Progenitor cell of endocrine pancreas (in vitro differentiated cells): ENCODE measurements at places on chromosomes 7 and 10.

- H3K4me1 ChIP-seq = no peaks in the 10 kb centered on the region
- H3K27me3 ChIP-seq = no peaks in the 10 kb centered on the region
- H3K4me3 ChIP-seq = no peak overlapping the region
- no peak for DNase-seq
Measured at GRCh38 chr10:79299397-79300241, 47.6 kb upstream of the PPIF start.

DNA sequence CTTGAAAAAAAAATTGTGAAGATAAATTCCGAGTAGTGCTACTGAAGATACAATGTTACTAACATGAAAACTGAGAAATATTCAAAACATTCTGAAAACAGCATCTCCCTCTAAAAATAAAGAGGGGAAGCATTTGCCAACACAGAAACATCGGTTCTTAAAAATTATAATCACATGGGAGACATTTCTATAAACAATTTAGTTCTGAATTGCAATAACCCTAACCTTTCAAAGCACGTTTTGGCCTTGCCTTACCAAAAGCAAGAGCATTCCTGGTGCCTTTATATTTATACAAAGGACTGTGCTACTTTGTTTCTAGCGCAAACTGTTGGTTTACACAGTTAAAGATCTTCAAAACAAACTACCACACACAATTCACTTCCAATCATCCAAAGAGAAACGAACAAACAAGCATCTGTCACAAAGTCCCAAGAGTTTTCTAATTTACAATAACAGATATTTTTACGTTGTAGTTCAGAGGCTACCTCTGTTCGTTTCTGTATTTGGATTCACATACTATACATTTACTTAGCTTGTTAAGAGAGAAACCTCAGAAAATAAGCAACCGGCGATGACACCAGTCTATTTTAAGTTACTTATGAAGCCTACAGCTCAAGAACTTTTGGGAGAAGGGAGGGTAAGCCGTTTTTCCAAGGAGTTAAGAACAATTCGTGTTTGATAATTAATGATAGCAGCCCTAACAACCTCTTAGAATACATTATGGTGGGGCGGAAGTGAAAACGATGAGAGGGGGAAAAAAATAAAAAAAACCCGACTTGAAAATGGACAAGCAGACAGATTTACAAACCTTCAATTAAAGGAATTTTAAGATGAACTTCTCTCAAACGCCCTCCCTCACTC, 1.3 kb downstream of the ABI1 start:
- H3K4me1 ChIP-seq = peaks cover 17% of the 10 kb centered on the region
- peak overlapping the region; percentile 100 for H3K4me3 ChIP-seq
- H3K27me3 ChIP-seq = no peaks in the 10 kb centered on the region

- no peak for DNase-seq
- no peaks in the 10 kb centered on the region for H3K36me3 ChIP-seq
- H3K27ac ChIP-seq = peak overlapping the region; percentile 77
- H3K4me1 ChIP-seq = peaks cover 35% of the 10 kb centered on the region
Measured at GRCh38 chr7:55557666-55558188, 14.6 kb downstream of the VOPP1 start.

DNA sequence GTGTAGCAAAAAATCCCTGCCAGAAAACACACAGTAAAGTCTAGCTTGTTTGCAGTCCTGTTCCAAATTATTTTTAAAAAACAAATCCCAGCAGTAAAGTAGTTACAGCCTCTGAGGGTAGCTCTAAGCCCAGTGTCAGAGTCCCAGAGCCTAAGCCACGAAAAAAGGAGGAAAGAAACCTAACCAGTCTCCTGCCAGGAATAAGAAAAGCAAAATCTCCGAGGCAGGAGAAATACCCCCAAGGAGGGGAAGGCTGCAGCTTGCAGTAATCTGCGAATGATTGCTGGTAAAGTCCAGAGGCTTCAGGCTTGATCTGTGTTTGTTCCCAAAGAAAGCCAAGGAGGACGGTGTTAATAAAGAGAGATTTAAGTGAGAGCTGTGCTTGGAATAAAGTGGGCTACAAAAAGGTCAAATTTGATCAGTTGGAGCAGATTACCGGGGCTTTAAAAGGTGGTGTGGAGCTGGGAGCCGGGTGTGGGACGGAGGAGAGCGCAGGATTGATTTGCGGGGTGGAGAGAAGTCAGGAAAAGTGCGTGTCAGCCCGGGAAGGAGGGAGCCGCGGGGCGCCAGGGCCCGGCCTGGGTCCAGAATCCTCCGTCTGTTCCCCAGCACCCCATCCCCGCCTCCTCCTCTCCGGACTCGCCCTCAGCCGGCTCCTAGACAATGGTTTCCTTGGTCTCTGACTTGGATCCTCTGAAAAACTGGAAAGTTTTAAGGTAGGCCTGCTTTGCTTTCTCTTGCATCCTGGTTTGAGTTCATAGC, 219.4 kb upstream of the CELF2 start:
- peaks cover 68% of the 10 kb centered on the region for H3K27me3 ChIP-seq
- DNase-seq = no peak
- H3K36me3 ChIP-seq = no peaks in the 10 kb centered on the region
- H3K27ac ChIP-seq = no peak overlapping the region

DNA sequence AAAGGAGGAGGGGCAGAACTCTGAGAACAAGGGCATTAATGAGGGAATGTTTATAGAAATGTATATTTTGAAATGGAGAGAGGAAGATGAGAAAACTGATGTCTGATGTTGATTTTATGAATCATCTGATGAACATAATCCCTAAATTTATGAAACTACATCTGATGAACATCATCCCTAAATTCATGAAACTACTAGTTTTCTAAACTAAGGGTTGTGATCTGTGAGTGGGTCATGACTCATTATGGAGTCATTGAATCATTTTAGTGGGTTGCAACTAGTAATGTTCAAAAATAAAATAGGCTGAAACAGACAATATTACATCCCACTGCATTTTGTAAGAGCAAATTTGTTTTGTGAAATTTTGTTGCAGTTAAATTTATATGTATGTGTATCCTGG, 442.6 kb upstream of the TEX47 start:
- DNase-seq = no peak
- H3K27me3 ChIP-seq = peaks cover 46% of the 10 kb centered on the region
- no peaks in the 10 kb centered on the region for H3K4me1 ChIP-seq
- H3K27ac ChIP-seq = no peak overlapping the region
- H3K4me3 ChIP-seq = no peak overlapping the region

DNA sequence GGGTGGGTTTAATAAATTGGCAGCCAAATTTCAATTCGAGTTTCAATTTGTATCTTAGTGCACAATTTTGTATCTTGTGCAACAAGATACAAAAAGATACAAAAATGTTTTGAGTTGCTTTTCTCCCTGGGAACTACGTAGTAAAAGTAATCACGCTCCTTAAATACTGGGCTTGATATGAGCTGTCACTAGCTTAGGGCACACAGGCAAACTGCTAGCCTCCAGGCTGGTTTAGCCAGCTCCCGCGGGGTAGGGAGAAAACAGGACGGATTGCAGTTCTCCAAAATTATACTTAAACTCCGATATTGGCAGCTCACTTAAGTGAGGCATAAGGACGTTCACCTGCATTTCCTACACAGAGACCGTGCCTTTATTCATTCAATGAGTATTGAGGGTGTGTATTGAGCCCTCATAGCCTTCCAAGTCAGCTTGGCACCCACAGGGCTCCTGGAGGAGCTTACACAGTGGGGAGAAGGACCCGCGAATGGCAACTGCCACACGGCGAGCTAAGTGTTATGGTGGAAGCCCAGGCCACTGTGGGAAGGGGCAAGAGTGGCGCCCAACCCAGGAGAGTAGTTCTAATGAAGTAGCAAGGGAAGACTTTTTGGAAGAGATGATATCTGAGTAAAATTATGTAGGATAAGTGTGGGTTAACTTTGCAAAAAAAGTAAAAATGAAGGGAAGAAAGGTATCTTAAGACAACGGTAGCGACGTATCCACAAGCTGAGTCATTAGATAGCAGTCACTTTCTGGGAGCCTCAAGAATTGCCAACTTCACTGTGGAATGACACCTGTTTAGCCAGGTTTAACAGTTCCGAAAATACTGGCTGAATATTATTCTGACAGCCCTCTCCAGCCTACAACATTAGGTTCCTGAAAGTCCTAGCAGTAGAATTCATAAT, 1.6 kb upstream of the EPC1 start:
- H3K4me3 ChIP-seq = peak overlapping the region; percentile 82
- H3K27ac ChIP-seq = peak overlapping the region; percentile 21
- DNase-seq = no peak
- H3K36me3 ChIP-seq = peaks cover 4% of the 10 kb centered on the region
- H3K4me1 ChIP-seq = peaks cover 47% of the 10 kb centered on the region
- no peaks in the 10 kb centered on the region for H3K27me3 ChIP-seq

- peaks cover 17% of the 10 kb centered on the region for H3K4me1 ChIP-seq
- no peak overlapping the region for H3K27ac ChIP-seq
- H3K27me3 ChIP-seq = no peaks in the 10 kb centered on the region
- no peak for DNase-seq
- H3K36me3 ChIP-seq = no peaks in the 10 kb centered on the region
- no peak overlapping the region for H3K4me3 ChIP-seq
Measured at GRCh38 chr7:31776616-31777015, 89.6 kb downstream of the PPP1R17 start.

GRCh38 chr7:23544913-23545354, 13.2 kb upstream of the TRA2A start:
- DNase-seq = no peak
- H3K27ac ChIP-seq = no peak overlapping the region
- no peak overlapping the region for H3K4me3 ChIP-seq
- H3K36me3 ChIP-seq = no peaks in the 10 kb centered on the region

DNA sequence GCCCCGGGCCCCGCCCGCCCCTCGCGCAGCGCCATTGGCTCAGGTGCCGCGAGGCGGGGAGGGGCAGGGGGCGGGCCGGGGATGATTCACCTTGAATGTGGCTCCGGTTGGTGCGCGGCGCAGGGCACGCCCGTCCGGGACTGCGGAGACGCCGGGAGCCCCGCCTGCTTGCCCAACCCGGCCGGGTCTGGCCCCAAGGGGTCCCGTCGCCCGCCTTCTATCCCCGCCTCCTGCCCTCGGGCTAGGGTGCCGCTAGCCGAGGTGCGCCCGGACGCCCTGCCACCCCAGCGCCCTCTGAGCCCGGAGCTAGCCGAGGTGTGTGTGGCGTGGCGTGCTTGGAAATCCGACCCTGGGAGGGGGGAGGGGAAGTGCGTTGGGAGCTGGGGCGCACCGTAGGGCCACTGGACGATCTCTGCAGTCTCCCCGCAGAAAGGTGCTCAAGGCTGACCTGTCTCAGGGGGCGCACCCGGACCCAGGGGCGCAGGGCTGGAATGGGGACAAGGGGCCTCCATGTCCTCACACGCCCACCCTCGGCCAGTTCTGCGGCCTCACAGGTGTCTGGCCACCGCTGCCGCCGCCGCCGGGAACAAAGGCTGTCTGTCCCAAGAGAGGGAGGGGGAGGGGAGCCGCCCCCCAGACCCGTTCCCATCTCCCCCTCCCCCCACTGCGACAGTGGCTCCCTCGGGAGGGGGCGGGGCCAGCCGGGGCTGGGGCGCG, 168.9 kb downstream of the NRF1 start:
- H3K4me1 ChIP-seq = peaks cover 11% of the 10 kb centered on the region
- peak; percentile 56 for DNase-seq
- H3K4me3 ChIP-seq = peak overlapping the region; percentile 75
- peaks cover 55% of the 10 kb centered on the region for H3K27me3 ChIP-seq
- peak overlapping the region; percentile 93 for H3K27ac ChIP-seq

GRCh38 chr7:42720991-42721796, 190.7 kb downstream of the C7orf25 start:
- DNase-seq = no peak
- H3K27ac ChIP-seq = no peak overlapping the region
- H3K36me3 ChIP-seq = no peaks in the 10 kb centered on the region
- no peak overlapping the region for H3K4me3 ChIP-seq

DNA sequence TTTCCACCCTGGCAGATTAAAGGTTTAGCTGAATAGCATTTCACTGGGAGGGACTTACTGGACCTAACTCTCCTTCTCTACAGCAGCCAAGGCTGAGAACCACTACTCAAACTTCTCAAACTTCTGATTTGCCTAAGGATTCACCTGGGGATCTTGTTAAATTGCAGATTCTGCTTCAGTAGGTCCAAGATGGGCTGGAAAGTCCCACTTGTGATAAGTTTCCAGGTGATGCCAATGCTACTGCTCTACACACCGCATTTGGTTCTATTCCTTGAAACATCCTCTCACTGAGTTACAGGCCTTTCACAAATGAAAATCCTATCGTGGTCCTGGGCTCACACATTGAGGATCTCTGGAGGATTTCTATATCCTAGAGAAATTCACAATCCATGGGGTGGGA, 147.9 kb downstream of the CHCHD3 start:
- H3K36me3 ChIP-seq = peaks cover 2% of the 10 kb centered on the region
- DNase-seq = no peak
- no peak overlapping the region for H3K4me3 ChIP-seq
- H3K27me3 ChIP-seq = no peaks in the 10 kb centered on the region

GRCh38 chr10:51342381-51342780, 268.1 kb downstream of the PRKG1 start:
- DNase-seq = no peak
- H3K4me3 ChIP-seq = no peak overlapping the region
- no peaks in the 10 kb centered on the region for H3K36me3 ChIP-seq
- H3K4me1 ChIP-seq = peaks cover 3% of the 10 kb centered on the region

- peaks cover 3% of the 10 kb centered on the region for H3K4me1 ChIP-seq
- H3K36me3 ChIP-seq = peaks cover 2% of the 10 kb centered on the region
- H3K27ac ChIP-seq = no peak overlapping the region
- no peak for DNase-seq
- peaks cover 44% of the 10 kb centered on the region for H3K27me3 ChIP-seq
Measured at GRCh38 chr7:158355456-158356065, 232.1 kb downstream of the PTPRN2 start.

DNA sequence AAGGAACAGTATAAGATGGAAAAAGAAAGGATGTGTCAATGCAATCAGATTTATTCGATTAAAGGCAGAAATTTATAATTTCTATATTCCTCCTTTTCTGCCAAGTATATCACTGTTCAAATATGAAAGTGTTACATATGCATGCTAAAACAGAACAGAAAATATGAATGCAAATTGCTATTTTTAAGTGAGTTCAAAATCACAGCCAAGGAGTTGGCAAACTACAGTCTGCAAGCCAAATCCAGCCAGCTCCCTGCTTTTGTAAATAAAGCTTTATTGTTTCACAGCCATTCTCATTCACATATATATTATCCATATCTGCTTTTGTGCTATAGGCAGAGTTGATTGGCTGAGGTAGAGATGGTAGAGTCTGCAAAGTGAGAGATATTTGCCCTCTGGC, 747.2 kb downstream of the ANKRD7 start:
- no peak overlapping the region for H3K4me3 ChIP-seq
- H3K27me3 ChIP-seq = no peaks in the 10 kb centered on the region
- no peak overlapping the region for H3K27ac ChIP-seq
- H3K4me1 ChIP-seq = peaks cover 2% of the 10 kb centered on the region

- no peak overlapping the region for H3K27ac ChIP-seq
- H3K36me3 ChIP-seq = no peaks in the 10 kb centered on the region
- H3K4me1 ChIP-seq = no peaks in the 10 kb centered on the region
- no peak overlapping the region for H3K4me3 ChIP-seq
- DNase-seq = no peak
Measured at GRCh38 chr7:94149789-94150545, 145.8 kb upstream of the BET1 start.

DNA sequence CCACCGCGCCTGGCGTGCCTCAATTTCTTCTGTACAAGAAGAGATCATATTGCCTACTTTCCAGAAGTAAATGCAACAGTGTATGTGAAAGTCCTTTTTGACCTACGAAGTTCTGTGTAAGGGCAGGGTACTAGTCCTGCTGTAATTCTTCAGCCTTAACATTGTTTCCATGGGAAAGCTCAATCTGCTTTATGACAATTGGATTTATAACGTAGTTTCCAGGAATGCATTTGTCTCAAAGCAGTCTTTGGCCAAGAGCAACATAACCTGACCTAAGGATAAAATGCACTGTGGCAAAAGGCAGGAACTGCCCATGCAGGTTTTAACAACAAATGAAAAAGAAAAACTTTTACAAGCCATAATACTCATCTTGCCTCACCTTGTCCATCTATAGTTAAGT, 108.1 kb upstream of the PODXL start:
- no peaks in the 10 kb centered on the region for H3K36me3 ChIP-seq
- no peak overlapping the region for H3K27ac ChIP-seq
- peaks cover 3% of the 10 kb centered on the region for H3K27me3 ChIP-seq
